Stimulated activated CD4-positive, alpha-beta T cell treated with anti-CD3 and anti-CD28 coated beads, Interleukin-1b, Interleukin-23, amount 100 ng/mL, for 1 hour (primary cell): ENCODE measurements at places on chromosomes 6 and 20.

GRCh38 chr6:31399589-31400466 is 3.6 kb upstream of the MICA start:
- DNase-seq = peak; percentile 24

GRCh38 chr20:61798632-61799031 is 267.0 kb downstream of the TAF4 start:
- DNase-seq = no peak

DNA sequence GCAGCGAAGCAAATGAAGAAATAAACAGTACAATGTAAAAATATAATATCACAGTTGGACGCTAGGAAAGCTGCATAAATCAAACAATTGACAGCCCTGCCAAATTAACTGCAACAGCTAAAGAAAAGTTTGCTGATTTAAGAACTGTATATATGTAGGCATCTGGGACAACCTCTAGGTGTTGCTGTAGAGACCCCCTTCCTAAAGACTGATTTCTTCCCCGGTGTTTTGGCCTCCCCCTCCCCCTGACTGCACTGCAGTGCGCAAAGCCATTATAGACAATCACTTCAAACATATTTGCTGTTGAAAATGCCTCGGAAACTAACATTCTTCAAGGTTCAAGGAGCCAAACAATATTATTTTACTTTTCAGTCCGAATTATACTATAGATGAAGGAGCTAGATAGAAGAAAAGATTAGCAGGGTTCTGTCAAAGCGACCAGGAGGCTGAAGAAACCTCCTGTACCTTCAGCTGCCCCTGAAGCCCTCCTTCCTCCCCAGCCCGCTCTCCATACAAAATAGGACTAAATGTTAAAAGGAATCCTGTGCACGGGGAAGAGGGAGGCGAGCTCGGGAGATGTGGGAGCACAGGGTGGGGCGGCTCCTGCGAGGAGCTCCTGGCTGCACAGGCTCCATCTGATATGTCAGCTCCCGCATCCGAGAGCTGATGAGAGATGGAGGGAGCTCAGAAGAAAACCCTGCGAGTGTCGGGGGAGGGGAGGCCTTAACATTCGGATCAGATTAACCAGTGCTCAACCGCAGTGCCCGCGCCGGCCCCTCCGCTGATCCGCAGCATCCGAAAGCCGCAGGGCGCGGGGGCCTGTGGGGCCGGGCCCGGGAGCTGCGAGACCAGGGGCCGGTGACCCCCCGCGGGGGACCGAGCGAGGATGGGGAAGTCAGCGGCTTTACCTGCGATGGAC is 822 bp downstream of the ELOVL4 start:
- no peak for DNase-seq

DNA sequence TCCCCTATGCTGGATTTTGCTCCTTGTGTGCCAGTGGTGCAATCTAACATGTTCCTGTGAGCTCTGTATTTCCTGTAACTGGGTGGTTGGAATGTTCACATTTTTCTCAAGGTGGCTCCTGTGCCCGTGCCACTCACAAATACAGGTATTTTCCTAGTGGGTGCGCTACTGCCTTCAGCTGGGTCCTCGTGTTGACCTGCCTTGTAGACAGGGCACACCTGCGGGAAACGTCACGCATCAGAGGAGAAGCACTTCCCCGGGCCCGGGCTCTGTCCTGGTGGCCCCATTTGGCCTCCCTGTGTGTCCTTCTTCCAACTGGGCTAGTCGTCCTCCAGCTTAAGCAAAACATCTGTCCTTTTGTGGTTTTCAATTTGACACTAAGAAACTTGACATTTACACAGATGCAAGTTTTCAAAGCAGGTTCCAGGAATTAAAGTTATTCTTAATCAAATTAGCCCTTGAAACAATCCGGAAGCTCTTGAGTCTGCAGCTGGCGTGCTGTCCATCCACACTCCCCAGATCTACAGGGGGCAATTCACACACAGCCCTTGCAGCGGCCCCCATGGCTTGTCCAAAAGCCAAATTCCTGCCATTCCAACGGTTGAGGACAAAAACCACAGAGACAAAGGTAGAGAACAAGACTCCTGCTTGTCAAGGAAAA is 275.1 kb downstream of the CDC5L start:
- DNase-seq = no peak

DNA sequence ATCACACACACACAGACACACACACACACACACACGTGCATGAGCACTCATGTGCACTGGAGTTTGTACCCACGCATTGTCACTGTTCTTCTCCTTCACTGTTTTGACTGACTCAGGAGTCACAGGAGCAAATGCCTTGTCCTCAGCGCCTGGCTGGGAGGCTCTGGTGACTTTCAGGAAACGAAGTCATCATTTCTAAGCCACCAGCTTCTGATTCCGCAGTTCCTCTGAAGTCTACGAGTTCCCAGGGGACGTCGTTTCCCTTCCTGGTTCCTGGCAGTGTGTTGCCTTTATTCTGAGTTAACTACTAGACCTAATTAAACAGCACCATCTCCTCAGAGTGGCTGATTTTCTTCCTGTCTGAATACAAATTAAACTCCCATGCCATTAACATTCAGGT is 82.2 kb upstream of the PMEPA1 start:
- no peak for DNase-seq

GRCh38 chr20:47747669-47748031 is 37.6 kb downstream of the SULF2 start:
- no peak for DNase-seq

DNA sequence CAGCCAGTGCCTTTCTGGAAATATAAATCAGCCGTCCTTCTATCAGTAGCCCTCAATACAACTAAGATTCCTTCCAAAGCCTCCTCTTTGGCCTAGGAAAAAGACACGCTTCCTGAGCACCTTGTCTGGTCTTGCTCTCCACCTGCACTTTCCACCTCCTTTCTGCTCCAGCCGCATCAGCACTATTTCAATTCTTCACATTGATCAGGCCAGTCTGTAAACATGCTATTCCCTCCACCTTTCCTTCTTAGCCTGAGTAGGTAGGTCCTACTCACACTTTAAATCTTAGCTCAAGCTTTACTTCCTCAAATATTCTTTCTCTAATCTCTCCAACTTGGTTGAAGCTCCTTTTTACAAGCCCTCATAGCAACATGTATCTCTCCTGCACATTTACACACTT is 11.4 kb downstream of the RANBP9 start:
- no peak for DNase-seq

DNA sequence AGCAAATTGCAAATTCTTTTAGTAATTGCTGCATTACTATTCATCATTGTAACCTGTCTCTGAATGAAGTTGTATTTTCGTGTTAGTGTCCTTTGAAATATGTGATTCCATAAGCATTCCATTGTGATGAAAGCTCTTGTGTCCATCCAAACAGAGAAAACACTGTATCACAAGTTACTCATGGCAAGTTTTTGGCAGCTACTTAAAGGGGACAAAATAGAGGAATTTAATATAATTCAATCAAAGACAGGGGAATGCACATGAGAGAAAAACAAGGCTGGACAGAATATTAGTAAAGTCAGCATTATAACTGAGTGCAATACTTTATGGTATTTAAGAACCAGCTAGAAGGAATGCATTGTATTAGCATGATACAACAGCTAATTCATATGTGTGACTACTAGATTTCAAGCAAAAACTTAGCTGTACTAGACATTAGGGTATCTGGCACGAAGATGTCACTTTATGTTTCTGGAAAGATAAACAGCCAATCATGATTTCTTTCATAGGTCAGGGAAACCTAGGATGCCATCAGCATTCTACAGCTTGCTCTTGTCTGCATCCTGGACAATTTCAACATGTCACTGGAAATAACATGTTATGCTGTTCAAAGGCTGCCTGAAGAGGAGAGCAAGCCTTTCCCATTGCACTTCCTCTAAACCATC is 270.6 kb upstream of the MARCKS start:
- no peak for DNase-seq

DNA sequence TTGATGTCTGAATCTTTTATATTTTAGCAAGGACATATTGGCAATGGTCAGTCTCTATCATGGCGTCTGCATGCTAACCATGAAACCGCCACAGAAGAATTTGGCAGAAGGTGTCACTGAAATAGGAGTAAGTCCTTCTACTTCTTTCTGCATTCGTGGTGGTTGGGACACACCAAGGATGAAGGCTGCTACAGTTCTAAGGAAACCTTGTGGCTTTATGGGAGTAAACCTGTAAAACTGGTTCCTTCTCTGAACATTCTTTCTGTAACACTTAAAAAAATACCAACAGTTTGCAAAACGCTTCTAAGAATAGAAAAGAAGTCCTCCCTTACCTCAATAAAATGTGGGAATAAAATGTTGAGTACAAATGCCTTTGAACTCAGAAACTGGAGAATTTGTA is 195.3 kb downstream of the SLC24A3 start:
- DNase-seq = no peak

DNA sequence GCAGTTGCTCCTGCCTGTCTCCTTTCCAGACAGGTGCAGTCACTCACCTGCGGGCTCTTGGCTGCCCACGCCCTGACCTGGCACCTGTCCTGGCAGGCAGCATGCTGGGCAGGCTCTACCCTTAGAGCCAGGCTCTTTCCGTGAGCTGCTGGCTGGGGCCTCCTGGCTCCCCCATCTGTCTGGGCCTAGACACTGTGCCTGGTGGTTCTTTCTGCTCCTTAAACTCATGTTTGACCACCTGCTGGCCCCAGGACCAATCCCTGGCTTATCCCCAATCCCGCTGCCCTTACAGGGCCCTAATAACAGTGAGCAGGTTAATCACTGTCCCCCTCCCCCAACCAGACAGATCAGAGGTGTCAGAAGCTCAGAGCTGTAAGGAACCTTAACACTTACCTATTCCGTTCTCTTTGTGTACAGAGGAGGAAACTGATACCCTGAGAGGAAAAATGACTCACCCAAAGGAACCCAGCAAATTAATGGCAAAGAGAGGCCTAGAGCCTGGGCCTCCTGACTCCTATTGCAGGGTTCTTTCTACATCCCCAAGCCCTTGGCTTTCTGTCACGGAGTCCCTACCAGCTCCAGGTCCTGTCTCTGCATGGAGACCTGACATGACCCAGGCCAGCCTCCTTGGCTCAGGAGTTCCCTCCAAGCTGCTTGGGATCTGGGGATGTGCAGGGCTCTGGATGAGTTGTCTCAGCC is 54.7 kb downstream of the RAB44 start:
- no peak for DNase-seq
